ENCODE measurements at places on chromosomes 11 and 22.
A peak's percentile ranks its signal among the peaks of the same experiment; 100 is the strongest.

DNA sequence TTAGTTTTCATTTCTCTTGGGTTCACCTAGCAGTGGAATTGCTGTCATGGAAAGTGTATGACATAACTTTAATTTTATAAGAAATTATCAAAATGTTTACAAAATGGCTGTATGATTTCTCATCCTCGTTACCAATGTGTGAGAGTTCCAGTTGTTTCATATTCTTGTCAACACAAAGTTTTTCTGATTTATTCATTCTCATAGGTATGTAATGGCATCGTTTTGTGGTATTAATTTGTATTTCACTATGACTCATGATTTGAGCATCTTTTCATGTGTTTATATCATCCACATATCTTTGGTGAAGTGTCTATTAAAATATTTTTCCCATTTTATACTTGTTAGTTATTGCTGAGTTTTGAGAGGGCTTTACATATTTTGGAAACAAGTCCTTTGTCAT, 5.5 kb downstream of the FAM111B start:
- H3K27ac ChIP-seq = no peak overlapping the region
- H3K4me3 ChIP-seq = no peak overlapping the region
- no peaks in the 10 kb centered on the region for H3K27me3 ChIP-seq
- peaks cover 20% of the 10 kb centered on the region for H3K36me3 ChIP-seq
- no peak for DNase-seq

DNA sequence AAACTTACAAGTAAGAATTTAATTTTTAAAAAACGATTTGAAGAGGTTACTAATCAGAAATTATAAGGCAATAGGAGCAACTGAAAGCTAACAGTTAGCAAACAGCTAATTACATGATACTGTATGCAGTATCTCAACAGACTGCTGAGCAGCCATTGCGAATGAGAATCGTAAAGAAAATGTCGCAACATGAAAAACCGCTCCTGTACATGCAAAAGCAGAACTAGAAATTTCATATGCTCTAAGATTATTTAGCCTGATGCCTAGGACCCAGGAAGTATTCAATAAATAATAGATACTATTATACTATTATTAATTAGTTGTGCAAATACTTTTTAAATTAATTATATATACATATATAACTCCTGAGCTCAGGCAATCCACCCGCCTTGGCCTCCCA, 48.7 kb upstream of the EP300 start:
- no peaks in the 10 kb centered on the region for H3K36me3 ChIP-seq
- DNase-seq = no peak
- no peak overlapping the region for H3K4me3 ChIP-seq
- H3K27ac ChIP-seq = no peak overlapping the region
- peaks cover 11% of the 10 kb centered on the region for H3K27me3 ChIP-seq
- H3K4me1 ChIP-seq = no peaks in the 10 kb centered on the region

GRCh38 chr11:6926208-6927029, at the start of gene ZNF215:
ZNF215 (plus strand) TSS chr11:6926426; CDS start chr11:6932273, 5,847 bp downstream.
- no peak within 1 kb of the TSS for H3K27ac ChIP-seq
- no peaks in the 10 kb centered on the region for H3K36me3 ChIP-seq
- no peak for DNase-seq
- peaks cover 3% of the 10 kb centered on the region for H3K27me3 ChIP-seq
- peak within 1 kb of the TSS; percentile 72 for H3K4me3 ChIP-seq
- H3K4me1 ChIP-seq = peaks cover 9% of the 10 kb centered on the region

DNA sequence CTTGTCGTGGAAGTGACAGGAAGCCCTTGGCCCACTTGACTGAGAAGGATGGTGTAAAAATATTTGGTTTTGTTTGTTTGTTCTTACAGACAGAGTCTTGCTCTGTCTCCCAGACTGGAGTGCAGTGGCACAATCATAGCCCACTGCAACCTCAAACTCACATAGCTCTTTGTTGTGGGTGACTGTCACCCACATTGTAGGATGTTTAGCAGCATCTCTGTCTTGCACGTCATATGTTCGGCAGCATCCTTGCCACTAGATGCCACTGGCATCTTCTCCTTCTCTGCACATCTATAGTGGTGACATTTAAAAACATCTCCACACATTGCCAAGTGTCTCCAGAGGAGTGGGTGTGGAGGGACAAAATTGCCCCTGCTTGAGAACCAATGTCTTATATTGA, 56.8 kb downstream of the PRR5L start:
- H3K27ac ChIP-seq = peak overlapping the region; percentile 88
- H3K4me3 ChIP-seq = no peak overlapping the region

DNA sequence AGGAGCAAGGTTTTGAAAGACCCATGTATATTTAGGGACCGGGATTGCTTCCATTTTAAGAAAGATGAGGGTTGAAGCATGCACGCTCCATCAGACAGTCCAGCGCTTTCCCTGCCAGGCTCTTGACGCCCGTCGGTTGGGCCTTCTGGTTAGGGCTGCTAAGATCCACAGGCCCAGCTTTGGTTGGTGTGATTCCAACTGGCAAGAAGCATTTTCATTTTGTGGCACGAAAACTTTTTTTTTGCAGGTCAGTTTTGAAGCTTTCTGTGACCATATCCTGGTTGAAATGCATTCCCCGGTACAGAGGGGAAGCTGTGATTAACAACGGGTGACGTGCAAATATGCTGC, 34.3 kb upstream of the MPPED1 start:
- H3K36me3 ChIP-seq = peaks cover 4% of the 10 kb centered on the region
- H3K27me3 ChIP-seq = peaks cover 70% of the 10 kb centered on the region
- peaks cover 33% of the 10 kb centered on the region for H3K4me1 ChIP-seq
- DNase-seq = peak; percentile 42

GRCh38 chr11:62546929-62547625, 471 bp upstream of the AHNAK start:
- DNase-seq = no peak
- peak overlapping the region; percentile 83 for H3K4me3 ChIP-seq
- H3K27ac ChIP-seq = peak overlapping the region; percentile 57
- peaks cover 56% of the 10 kb centered on the region for H3K4me1 ChIP-seq
- H3K36me3 ChIP-seq = no peaks in the 10 kb centered on the region

GRCh38 chr11:7581021-7581590, 67.3 kb downstream of the PPFIBP2 start:
- no peak overlapping the region for H3K4me3 ChIP-seq
- peaks cover 2% of the 10 kb centered on the region for H3K27me3 ChIP-seq
- DNase-seq = no peak
- no peaks in the 10 kb centered on the region for H3K36me3 ChIP-seq

DNA sequence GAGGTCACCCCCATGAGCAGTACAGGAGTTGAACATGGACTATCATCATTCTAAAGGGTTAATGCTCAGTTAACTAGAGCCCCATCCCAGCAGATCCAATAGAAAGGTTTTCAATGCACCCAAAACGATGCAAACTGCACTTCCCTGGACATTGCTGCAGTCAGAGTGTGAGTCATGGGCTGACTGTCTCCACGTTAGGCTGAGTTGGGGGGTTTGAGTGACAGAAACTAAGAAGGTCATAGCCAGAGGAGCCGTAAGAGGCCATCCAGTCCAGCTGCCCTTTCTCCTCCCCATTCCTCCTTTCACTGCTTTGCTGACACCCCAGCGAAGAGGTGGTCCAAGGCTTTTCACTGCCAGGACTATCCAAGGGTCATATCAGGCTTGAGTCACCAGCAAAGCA, 10.5 kb upstream of the OR2AT4 start:
- no peak overlapping the region for H3K27ac ChIP-seq
- DNase-seq = no peak
- H3K4me3 ChIP-seq = no peak overlapping the region
- peaks cover 4% of the 10 kb centered on the region for H3K27me3 ChIP-seq

DNA sequence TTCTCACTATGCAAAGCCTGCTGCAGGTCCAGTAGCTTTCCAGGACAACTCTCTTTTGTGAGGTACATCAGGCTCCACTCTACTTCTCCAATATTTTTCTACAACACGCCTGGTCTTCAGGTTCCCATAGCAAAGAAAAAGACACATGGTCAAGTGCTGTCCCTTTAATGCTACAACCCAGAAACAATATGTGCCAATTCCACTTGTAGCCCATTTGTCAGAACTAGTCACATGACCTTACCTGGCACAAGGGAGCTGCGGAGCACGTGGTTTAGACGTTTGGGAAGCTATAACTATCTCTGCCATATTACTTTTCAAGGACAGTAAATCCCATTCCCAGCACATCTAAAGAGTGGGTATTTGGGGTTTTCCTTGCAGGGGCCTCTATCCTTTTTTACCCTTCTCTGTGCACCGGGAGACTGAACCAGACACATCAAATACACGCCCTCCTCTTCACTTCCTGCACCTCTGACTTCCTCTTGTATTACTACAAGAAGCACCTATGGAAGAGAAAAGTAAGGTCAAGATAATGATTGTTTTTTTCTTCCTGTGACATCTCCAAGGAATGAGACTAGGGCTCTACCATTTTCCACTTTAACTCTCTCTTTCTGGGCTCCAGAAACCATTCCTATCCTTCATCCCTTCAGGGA, 237.6 kb downstream of the ETS1 start:
- no peak overlapping the region for H3K4me3 ChIP-seq
- DNase-seq = no peak
- peaks cover 36% of the 10 kb centered on the region for H3K4me1 ChIP-seq
- H3K27ac ChIP-seq = peak overlapping the region; percentile 8
- no peaks in the 10 kb centered on the region for H3K36me3 ChIP-seq
- peaks cover 6% of the 10 kb centered on the region for H3K27me3 ChIP-seq

DNA sequence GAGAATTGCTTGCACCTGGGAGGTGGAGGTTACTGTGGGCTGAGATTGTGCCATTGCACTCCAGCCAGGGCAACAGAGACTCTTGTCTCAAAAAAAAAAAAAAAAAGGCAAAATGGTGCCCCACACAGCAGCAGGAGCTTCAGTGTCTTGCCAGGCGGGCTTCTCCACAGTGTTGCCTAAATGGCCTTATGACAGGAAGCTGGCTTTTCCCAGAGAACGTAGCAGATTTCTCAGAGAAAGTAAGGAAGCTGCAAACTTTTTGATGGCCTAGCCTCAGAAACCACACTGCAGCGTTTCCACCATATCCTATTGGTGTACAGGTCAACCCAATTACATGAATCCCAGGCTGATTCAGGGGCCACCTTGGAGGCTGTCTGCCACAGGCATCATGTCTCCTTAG, 12.7 kb upstream of the SPDYC start:
- H3K27me3 ChIP-seq = peaks cover 2% of the 10 kb centered on the region
- no peak overlapping the region for H3K4me3 ChIP-seq
- H3K36me3 ChIP-seq = no peaks in the 10 kb centered on the region

DNA sequence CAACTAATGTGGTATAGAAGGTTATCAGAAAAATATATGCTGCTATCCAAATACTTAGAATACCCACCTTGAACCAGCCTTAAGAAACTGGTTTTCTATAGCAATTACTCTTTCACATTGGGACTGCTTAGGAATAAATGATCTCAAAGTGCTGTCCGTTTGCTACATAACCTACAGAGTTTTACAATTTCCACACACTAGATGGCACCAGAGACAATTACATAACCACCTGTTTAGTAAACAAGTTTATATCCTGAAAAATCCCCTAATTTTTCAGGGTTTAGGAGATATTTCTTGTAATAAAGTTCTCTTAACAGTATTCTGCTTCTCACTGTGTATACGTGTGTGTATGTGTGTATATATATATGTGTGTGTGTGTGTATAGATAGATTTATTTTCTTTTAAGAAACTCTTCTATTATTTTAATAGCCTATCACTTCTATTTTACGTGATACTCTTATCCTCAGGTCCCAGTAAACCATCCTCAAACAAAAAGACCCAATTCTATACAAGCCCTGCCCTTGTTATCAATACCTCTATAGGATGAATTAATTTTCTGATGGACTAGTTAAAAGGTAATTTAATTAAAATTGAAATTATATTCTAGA, 6.7 kb upstream of the OR5I1 start:
- no peak overlapping the region for H3K4me3 ChIP-seq
- DNase-seq = no peak
- H3K36me3 ChIP-seq = no peaks in the 10 kb centered on the region
- H3K4me1 ChIP-seq = no peaks in the 10 kb centered on the region
- no peaks in the 10 kb centered on the region for H3K27me3 ChIP-seq

DNA sequence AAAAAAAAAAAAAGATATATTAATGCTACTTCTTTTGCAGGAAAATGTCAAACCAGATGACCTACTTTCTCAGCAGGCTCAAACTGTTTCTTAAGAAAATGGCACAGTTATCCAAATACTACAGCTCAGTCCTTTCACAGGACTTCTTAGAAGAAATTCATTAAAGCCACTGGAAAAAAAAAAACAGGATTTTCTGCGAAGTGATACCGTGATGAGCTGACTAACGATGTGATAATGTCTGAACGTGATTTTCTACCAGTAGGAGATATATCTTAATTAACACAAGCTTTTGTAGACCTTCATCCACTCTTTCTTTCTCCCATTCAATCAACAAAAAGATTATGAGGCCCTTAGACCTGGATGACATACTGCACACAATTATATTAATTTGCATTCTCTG, 132.4 kb downstream of the NOX4 start:
- no peaks in the 10 kb centered on the region for H3K36me3 ChIP-seq
- no peak overlapping the region for H3K4me3 ChIP-seq
- no peaks in the 10 kb centered on the region for H3K27me3 ChIP-seq
- H3K4me1 ChIP-seq = no peaks in the 10 kb centered on the region
- no peak overlapping the region for H3K27ac ChIP-seq

GRCh38 chr11:47924184-47924691, 56.1 kb upstream of the PTPRJ start:
- no peak overlapping the region for H3K27ac ChIP-seq
- H3K4me1 ChIP-seq = peaks cover 24% of the 10 kb centered on the region
- no peak for DNase-seq
- no peak overlapping the region for H3K4me3 ChIP-seq

GRCh38 chr11:85951049-85951405, 95.8 kb downstream of the CCDC83 start:
- peaks cover 26% of the 10 kb centered on the region for H3K27me3 ChIP-seq
- peaks cover 27% of the 10 kb centered on the region for H3K36me3 ChIP-seq
- peaks cover 25% of the 10 kb centered on the region for H3K4me1 ChIP-seq
- peak overlapping the region; percentile 75 for H3K27ac ChIP-seq

GRCh38 chr11:130720232-130721022, 195.9 kb downstream of the SNX19 start:
- no peak for DNase-seq
- no peak overlapping the region for H3K27ac ChIP-seq
- H3K4me1 ChIP-seq = no peaks in the 10 kb centered on the region

DNA sequence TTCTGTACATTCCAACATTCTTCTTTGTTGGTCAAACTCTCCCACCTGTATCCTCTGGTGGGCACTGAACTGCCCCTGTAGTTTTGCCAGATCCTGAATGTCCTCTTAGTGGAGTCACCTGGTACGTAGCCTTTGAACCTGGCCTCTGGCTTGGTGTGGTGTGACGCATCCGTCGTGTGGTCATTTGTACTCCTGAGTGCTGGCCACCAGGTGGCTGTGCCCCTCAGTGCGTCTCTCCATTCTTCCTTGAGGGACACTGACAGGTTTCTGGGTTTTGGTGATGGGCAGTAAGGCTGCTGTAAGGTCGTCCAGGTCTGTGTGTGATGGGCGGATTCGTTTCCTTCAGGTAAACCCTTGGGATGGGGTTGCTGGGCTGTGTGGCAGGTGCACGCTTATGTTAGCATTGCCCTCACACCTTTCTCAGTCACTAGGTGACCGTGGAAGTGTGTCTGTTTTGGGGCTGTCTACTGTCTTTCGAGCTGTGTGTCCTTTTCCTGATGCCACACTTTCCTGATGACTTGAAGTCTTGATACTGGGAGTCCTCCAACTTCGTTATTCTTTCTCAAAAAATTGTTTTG, 13.6 kb upstream of the RANBP1 start:
- peaks cover 10% of the 10 kb centered on the region for H3K36me3 ChIP-seq
- H3K4me3 ChIP-seq = no peak overlapping the region
- peaks cover 27% of the 10 kb centered on the region for H3K4me1 ChIP-seq
- H3K27ac ChIP-seq = peak overlapping the region; percentile 71

- peaks cover 20% of the 10 kb centered on the region for H3K4me1 ChIP-seq
- peak overlapping the region; percentile 31 for H3K4me3 ChIP-seq
- H3K36me3 ChIP-seq = no peaks in the 10 kb centered on the region
- H3K27ac ChIP-seq = no peak overlapping the region
These were observed 80.5 kb upstream of the LINC01488 start for GRCh38 chr11:69400771-69401590.
